Activated CD8-positive, alpha-beta memory T cell treated with anti-CD3 and anti-CD28 coated beads for 1 hour (primary cell): ENCODE measurements at places on chromosomes 12 and 14.

DNA sequence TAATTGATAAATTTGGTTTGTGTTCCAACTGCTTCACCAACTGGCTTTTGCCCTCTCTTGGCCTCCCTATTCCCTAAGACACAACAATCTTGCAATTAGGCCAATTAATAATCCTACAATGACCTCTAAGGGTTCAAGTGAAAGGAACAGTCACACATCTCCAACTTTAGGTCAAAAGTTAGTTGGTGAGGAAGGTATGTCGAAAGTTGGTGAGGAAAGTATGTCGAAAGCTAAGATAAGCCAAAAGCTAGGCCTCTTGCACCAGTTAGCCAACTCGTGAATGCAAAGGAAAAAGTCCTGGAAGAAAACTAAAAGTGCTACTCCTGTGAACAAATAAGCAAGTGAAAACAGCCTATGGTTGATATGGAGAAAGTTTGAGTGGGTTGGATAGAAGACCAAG, 32.6 kb downstream of the EGLN3 start:
- no peak for DNase-seq

DNA sequence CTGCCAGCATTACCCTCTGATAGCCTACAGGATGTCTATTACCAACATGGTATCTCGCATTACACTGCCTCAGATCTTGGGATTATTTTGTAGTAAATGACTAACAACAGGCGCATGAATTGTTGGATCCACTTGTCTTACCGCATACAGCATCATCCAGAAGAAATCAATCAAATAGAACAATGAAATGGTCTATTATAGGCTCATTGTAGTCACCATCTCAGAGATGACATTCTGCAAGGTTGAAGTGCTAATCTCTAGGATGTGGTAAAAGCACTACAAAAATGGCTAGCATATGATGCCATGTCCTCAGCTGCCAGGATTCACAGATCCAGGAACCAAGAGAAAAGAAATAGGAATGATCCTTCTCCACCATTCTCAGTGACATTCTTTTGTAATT, 52.0 kb downstream of the WASHC3 start:
- DNase-seq = no peak

DNA sequence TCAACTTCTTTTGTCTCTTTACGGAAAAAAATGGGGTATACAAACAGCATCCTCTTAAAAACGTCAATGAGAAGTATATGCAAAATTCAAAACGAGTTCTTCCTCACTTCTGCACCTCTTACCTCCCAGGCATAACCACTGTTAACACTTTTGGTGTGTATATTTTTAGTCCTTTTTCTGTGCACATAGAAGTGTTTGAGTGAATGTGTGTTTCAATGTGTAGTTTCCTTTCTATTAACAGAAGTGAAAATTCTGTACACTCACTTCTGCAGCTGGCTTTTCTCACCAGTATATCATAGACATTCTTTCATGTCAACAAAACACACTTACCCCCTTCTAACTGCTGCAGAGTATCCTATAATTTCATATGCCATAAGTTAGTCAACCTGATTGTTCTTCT, 5.4 kb downstream of the UBR7 start:
- DNase-seq = no peak

- peak; percentile 74 for DNase-seq
Measured at GRCh38 chr12:6953442-6954315, 2.5 kb downstream of the PTPN6 start.

- no peak for DNase-seq
Measured at GRCh38 chr14:57364659-57365450, 25.5 kb upstream of the NAA30 start.

DNA sequence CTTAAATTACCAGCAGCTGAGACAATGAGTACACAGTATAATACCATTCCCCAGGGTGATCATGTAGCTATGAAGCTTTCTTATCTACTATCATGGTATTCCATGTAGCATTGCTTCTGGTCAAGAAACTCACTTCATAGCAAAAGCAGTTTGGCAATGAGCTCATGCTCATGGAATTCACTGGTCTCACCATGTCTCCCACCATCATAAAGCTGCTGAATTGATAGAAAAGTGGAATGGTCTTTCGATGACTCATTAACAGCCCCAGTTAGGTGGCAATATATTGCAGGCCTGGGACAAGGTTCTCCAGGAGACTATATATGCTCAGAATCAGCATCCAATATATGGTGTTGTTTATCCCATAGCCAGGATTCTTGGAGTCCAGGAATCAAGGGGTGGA, 553.7 kb downstream of the FOXG1 start:
- no peak for DNase-seq

- no peak for DNase-seq
Measured at GRCh38 chr14:104023325-104024055, 62.0 kb upstream of the ASPG start.

DNA sequence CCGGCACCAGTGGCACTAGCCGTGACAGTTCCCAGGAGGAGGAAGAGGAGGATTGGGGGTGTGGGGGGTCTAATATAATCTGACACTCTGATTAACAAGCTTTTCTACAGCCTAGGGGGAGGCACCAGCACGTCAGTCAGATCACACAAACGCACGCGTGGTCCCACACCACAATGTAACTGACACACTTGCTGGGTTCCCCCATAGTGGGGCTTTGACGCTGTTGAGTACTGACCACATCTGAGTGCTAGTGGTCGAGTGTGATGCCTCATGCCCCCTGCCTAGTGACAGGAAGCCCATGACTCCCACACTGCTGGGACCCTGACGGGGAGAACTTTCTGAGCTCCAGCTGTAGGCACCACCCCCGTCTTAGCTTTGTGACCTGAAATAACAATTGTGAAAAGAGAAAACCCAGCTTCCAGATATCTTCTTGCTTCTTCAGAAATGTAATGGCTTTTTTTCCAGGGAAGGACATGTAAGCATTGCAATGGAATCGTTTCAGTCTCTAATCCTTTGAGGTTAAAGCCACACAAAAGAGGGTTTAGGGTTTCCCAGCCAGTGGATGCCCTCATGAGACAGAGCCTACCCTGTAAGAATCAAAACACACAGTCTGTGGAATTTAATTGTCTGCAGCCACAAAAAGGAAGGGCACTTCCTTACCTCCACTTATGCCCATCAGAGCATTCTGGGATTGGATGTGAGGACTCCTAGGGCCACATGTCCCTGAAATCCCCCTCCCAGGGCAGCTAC, 183.9 kb downstream of the PIWIL1 start:
- no peak for DNase-seq

DNA sequence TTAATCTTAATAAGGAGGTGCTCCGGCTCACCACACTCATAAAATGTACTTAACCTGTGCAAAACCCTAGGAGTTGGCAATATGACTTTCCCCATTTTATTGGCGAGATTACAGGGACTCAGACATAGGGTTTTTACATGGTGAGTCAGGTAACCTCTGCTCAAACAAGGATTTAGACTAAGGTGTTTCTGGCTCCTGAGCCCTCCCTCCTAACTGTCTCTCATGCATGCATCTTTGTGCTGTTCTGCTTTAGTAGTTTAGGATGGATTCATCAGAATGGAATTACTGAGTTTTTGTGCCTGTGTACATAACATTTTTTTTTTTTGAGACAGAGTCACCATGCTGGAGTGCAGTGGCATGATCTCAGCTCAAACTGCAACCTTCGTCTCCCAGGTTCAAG, 993.3 kb upstream of the TMEM132C start:
- DNase-seq = no peak

DNA sequence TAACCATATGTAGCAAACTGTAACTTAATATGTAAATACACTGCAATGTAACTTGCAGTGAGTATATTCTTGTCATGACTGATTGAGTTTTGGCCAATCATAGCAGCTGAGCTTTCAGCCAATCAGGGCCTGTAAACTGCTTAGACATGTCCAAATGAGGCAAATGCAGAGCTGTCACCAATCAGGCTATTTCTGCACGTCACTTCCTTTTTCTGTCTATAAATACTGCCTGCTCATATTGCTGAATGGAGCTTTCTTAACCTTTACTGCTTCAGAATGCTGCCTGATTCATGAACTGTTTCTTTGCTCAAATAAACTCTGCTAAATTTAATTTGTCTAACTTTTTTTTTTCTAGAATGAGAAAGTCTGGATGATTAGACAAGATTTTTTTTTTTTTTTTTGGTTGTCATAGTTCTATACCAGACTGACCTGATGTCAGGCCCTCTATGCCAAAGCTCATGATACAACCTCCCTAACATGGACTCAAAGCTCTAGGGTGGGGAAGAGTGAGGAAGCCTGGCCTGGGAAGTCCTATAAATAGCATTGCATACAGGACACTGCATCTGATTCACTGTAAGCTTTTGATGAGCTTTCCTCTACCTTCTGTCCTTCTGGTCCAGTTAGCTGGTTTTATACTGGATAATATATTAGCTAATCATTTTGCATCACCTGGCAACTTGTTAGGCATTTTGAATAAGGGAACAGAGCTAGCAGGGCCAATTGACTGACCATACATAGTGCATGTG, 12.0 kb downstream of the MGP start:
- DNase-seq = no peak

DNA sequence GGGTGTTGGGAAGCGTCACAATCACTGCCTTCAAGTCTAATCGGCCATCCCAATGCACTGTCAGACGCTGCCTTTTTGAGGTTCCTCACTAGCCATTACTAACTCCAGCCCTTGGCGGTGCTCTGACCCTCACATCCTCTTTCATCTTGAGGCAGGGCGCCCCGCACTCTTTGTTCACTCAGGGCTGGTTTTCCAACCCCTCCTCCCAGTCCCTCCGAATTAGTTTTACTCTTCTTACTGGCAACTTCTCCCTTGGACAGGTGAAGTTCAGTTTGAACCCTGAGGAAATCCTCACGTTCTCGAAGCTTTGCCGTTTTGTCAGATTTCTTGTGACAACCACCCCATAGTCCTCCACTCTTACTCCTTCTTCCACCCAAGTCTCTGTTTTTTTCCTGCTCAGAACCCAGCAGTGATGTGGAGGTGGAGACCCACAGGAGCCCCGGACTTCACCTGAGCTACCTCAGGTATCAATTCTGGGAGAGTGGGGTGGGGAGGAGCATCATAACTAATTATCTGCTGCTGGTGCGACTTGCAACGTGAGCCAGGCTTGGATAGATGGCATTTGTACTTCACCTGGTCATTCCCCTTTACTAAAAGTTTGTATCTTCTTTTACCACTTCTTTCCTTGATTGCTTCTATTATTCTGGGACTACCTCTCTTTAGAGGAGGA, 757 bp downstream of the ZC3H10 start:
- no peak for DNase-seq

DNA sequence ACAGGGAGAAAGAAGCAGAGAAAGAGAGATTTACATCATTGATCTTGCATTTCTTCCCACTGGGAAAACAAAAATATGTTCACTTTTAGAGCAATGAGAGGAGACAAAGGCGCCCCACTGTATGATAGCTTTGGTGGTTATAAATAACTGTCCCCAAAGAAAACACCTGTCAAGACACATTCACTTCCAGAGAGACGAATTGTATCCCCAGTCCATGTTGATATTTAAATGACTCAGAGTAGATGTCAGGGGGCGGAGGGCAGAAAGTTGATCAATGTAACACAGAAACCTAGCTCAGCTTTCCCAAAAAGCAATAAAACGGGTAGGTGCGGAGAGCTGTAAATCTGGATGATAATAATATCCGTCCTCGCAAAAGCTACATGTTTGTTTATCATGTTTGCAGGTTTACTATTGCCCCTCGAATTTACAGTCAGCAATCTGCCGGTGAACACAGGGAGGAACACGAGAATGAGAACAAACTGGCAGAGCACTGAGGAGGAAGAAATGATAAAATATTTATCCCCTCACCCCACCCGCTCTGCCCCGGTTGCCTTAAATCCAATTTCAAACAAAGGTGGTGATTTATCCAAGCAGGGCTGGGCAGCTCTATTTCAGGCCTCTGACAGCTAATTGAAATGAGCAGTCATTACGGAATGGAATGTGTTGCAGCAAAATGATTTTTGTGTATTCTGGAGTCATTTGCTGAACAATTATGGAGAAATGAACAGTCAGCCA, 84.4 kb downstream of the CMKLR1 start:
- no peak for DNase-seq

- DNase-seq = no peak
Measured at GRCh38 chr14:61174987-61175386, 106.2 kb downstream of the TMEM30B start.

- no peak for DNase-seq
Measured at GRCh38 chr14:50312734-50313054, 570 bp downstream of the DMAC2L start.

- no peak for DNase-seq
Measured at GRCh38 chr14:55389330-55389729, 22.3 kb downstream of the ATG14 start.

DNA sequence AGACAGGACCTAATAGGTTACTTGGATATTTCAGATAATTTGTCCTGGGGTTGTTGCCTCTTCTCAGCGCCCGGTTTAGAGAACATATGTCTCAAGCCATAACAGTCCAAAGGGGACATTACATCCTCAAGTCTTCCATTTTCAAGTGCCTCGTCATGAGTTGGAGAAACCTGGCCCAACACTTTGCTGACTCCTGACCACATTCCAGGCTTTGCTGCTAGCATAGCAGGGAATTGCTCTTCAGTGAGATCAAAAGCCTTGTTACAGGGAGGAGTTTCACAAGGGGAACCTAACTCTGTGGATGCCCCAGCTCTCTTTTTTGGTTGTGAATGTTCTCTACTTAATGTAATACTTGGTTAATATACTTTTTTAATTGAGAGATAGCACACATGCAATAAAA, 8.2 kb upstream of the MMP19 start:
- DNase-seq = no peak

DNA sequence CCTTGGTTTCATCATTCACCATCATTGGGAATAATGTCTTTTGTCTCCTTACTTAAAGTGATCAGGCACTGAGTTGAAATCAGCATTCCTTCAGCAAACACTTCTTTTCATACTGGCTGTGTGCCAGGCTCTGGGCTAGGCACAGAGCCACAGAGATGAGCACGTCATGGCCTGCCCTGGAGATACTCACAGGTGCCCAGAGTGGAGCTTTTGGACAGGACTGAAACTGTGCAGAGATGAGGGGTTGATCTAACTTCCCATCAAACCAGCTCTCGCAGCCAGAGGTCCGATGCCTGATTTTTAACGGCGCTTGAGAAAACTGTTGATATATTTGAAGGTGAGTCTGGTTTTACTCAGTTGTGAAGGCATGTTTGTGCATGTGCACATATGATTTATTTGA, 43.1 kb downstream of the CACNA1C start:
- no peak for DNase-seq
